T-cell (primary cell): ENCODE measurements at places on chromosomes 2 and 18.

- DNase-seq, result no peak
Observed at GRCh38 chr2:100396483-100396882, 21.0 kb downstream of the CHST10 start.

GRCh38 chr2:45117383-45117782 lies 108.1 kb upstream of the SIX2 start:
- DNase-seq, result no peak

- DNase-seq, result no peak
Observed at GRCh38 chr2:64978514-64979268, 10.5 kb upstream of the SLC1A4 start.

GRCh38 chr2:114049826-114050225 lies 159.9 kb downstream of the ACTR3 start:
- DNase-seq, result no peak

- DNase-seq, result no peak
Observed at GRCh38 chr18:7021994-7022840, 95.4 kb downstream of the LAMA1 start.

- no peak for DNase-seq
Observed at GRCh38 chr18:34947711-34948125, 93.5 kb upstream of the MAPRE2 start.

DNA sequence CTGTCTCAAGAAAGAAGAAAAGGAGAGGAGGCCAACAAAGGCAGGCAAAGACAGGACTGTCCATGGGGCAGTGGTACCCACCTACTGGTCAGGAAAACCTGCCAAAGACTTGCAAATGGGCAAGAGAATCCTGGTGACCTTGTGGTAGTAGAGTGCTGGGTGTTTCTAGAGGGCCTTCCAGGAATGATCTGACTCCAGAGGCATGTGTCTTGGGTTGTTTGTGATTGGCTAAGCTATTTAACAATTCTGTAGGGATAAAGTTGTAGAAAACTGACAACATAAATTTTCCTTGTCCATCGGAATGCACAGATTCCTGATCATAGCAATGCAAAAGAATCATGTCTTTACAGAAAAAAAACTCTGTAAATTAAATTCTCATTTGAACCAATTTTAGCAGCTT lies 68.5 kb upstream of the ZNF532 start:
- DNase-seq, result no peak

DNA sequence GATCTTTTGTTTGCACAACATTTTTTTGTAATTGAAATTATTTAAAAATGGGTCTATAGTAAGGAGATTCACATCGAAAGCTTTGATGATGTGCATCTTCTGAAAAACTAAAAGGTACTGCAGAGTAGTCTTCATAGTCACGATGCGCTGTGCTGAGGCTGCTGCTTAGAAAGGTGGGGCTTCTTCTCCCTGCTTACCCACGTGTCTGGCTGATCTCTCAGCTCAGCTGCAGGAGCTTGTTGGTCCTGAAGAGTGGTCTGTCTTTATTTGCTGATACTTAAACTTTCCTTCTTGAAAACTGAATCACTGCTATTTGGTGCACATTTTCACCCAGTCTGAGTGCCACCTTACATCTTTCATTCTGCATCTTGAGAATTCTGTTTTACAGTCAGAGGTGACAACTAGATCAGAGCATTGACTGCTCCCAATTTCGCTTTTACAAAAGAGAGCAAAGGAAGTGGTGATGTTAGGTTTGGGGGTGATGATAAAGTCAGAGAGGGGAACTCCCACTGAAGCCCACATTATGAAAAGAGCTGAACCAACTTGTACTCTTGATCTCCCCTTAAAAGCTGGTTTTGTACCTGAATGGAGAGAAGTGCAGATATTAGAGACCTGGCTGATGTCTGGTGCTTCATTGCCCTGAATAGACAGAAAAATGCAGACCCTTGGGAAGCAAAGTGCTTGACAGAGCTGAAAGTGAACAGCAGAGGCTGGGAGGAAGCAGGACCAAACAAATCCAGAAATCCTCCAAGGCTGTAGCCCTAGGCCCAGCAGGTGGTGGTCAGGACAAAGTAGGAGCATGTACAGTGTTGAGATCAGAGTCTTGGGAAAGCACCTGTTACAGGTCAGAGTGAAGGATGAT lies 984.5 kb downstream of the TSN start:
- no peak for DNase-seq

GRCh38 chr2:241894056-241894641 lies 24.6 kb downstream of the RTP5 start:
- no peak for DNase-seq

- no peak for DNase-seq
Observed at GRCh38 chr2:127146820-127147502, 40.0 kb upstream of the BIN1 start.
